ENCODE measurements at places on chromosomes 1 and 21. TPM values are rescaled to one million over a fixed set of nuclear protein-coding genes. Genes with fewer than 3 reads are reported as not detected.

- H3K4me1 ChIP-seq = no peaks in the 10 kb centered on the region
- H3K36me3 ChIP-seq = peaks cover 6% of the 10 kb centered on the region
- no peaks in the 10 kb centered on the region for H3K27me3 ChIP-seq
- DNase-seq = no peak
- H3K4me3 ChIP-seq = no peak overlapping the region
These were observed 36.0 kb downstream of the FABP3 start for GRCh38 chr1:31336687-31337467.

DNA sequence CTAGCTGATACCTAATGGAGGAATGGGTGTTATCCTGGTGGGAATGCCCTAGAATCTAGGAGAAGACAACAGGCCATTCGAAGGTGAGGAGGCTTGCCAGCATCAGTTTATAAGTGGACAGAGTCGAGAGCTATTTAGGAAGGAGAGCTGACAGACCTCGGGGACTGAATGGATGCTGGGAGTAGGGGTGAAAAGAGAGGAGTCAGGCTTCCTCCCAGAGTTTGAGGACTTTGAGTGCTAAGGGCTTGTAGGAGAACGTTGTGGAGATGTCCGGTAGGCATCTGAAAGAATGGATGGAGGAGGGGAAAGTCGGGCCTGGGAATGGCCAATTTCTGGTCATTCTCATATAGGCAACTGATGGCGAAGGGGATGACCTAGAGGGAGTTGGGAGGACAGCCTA, 155.1 kb downstream of the DYRK1A start:
- peaks cover 1% of the 10 kb centered on the region for H3K36me3 ChIP-seq
- H3K4me1 ChIP-seq = no peaks in the 10 kb centered on the region
- no peak overlapping the region for H3K4me3 ChIP-seq
- no peaks in the 10 kb centered on the region for H3K27me3 ChIP-seq

- DNase-seq = no peak
- no peaks in the 10 kb centered on the region for H3K36me3 ChIP-seq
- H3K27me3 ChIP-seq = no peaks in the 10 kb centered on the region
- no peak overlapping the region for H3K4me3 ChIP-seq
- H3K27ac ChIP-seq = no peak overlapping the region
These were observed 15.7 kb downstream of the SERTAD4 start for GRCh38 chr1:210248341-210248740.

DNA sequence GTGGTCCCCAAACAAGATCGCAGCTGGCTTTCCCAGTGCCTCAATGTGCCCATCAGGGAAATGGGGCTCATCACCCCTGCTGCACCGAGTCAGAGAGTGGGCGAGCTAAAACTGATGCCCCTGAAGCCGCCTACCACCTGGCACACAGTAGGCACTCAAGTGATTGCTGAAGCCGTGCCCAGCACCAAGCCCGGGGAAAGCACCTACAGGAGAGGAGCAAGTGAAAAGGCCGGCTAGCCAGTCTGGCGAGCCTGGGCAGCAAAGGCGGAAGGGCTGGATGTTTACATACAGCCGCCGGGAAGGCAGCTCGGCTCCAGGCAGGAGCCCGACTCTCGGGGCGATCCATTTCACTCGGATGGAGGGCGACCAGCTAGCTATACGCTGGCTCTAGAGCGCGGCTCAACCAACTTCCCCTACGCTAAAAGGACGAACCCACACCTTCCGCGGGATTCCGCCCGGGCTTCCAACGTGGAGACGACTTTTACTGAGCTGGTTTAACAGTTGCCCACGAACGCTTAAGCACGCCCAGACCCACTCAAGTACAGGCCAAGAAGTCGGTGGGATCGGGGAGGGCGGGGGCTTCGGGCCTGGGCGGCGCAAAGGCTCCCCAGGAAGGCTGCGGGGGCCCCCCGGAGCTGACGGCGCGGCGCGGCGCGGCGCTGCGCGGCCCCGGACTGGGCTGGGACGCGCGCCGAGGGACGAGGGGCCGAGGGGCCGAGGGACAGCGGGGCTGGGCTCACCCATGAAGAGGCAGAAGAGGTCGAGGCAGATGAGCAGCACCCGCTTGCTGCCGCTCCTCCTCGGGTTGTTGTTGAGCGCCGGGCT, 1.0 kb downstream of the PLPP3 start:
- H3K27ac ChIP-seq = no peak overlapping the region
- H3K4me3 ChIP-seq = peak overlapping the region; percentile 80
- no peak for DNase-seq
- H3K27me3 ChIP-seq = no peaks in the 10 kb centered on the region
- H3K36me3 ChIP-seq = no peaks in the 10 kb centered on the region
- H3K4me1 ChIP-seq = no peaks in the 10 kb centered on the region

DNA sequence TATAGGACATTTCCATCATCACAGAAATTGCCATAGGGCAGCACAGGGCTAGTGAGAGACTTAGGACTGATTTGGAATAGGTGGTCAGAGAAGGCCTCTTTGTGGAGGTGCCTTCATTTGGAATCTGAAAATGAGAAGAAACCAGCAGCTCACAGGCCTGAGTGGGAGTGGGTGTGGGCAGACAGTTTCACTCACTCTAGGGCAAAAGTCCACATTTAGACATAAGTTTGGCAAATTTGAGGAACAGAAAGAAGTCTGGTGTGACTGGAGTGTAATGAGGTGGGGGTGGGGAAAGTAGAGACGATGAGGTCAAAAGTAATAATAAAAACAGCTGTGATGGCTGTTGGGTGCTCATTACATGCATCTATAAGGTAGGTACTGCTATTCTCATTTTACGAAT, 22.4 kb upstream of the BCAR3 start:
- no peaks in the 10 kb centered on the region for H3K36me3 ChIP-seq
- peak overlapping the region; percentile 72 for H3K27ac ChIP-seq
- H3K4me3 ChIP-seq = no peak overlapping the region

- H3K4me1 ChIP-seq = no peaks in the 10 kb centered on the region
- H3K36me3 ChIP-seq = no peaks in the 10 kb centered on the region
- DNase-seq = no peak
- H3K27me3 ChIP-seq = no peaks in the 10 kb centered on the region
- no peak overlapping the region for H3K4me3 ChIP-seq
These were observed 977 bp downstream of the TRAF3IP3 start for GRCh38 chr1:209756615-209757445.

- H3K4me3 ChIP-seq = no peak overlapping the region
- no peak overlapping the region for H3K27ac ChIP-seq
- H3K4me1 ChIP-seq = peaks cover 17% of the 10 kb centered on the region
- H3K36me3 ChIP-seq = no peaks in the 10 kb centered on the region
- no peaks in the 10 kb centered on the region for H3K27me3 ChIP-seq
These were observed 72.3 kb downstream of the CTH start for GRCh38 chr1:70483342-70483741.

- peaks cover 6% of the 10 kb centered on the region for H3K4me1 ChIP-seq
- peaks cover 3% of the 10 kb centered on the region for H3K36me3 ChIP-seq
- H3K27me3 ChIP-seq = no peaks in the 10 kb centered on the region
- DNase-seq = no peak
These were observed 27.8 kb downstream of the COL18A1 start for GRCh38 chr21:45432575-45433255.

DNA sequence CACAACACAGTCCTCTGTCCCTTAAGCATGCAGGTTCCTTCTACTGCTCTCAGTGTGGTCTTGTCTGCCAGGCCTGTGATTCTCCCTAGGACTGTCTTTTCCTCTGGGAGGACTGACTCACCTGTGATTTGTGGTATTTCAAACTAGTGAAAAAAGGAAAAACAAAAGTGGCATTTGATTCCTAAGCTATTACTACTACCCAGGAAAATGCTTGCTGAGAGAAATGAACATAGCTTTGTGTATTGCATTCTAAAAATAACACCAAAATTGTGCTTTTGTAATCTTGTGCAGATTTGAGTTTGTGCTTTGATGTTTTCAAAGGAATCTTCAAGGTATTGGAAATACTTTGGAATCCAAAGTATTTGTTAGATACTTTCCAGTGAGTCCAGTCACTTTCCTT, 57.0 kb downstream of the GPR161 start:
- no peaks in the 10 kb centered on the region for H3K27me3 ChIP-seq
- H3K36me3 ChIP-seq = peaks cover 8% of the 10 kb centered on the region
- H3K27ac ChIP-seq = peak overlapping the region; percentile 10
- DNase-seq = no peak
- no peak overlapping the region for H3K4me3 ChIP-seq

DNA sequence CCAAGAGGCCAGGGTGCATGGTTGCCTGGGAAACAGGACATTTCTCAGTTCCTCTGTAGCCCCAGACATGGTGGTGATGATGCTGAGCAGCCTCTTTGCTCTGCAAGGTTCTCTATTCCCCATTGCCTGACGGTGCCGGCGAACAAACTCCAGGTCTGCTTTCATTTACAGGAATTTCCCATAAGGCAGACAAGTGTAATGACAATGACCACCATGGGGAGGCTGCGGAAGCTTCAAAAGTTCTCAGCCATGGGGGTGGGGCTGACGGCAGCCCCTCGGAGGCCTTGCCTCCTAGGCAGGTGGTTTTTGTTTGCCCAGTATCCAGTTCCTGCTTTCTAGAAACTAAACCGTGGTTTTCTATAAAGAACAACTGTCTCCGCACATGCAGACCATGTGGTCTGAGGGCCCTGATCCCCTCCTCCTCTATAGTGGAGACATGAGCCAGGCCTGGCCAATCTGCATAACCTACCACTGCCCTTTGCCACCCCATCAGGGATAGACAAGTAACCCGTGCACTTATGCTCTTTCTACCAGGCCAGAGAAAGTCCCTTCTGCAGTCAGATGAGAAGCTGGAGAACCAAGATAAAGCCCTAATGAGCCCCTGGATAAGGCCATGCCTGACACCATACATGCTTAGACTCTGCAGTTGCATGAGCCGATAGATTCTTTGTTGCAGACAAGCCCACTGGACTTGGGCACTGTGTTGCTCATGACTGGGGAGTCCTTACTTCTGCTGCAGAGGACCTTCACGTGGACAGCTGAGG, 54.1 kb downstream of the LDLRAD2 start:
- H3K36me3 ChIP-seq = peaks cover 38% of the 10 kb centered on the region
- no peak overlapping the region for H3K4me3 ChIP-seq
- peaks cover 17% of the 10 kb centered on the region for H3K4me1 ChIP-seq
- no peak for DNase-seq
- H3K27me3 ChIP-seq = no peaks in the 10 kb centered on the region

GRCh38 chr21:41636636-41637630, 129.0 kb upstream of the TMPRSS2 start:
- H3K27ac ChIP-seq = no peak overlapping the region
- H3K4me1 ChIP-seq = peaks cover 51% of the 10 kb centered on the region
- no peaks in the 10 kb centered on the region for H3K27me3 ChIP-seq
- no peak overlapping the region for H3K4me3 ChIP-seq

Gene C8A
- not detected for polyA plus RNA-seq

Gene CFHR2
- polyA plus RNA-seq = not detected

Gene PFKFB2
- polyA plus RNA-seq = 8.7 TPM

Gene CDK11B
- 4.3 TPM for polyA plus RNA-seq

Gene PLEKHG5
- polyA plus RNA-seq = 13.4 TPM

Gene GNAT2
- 0.23 TPM for polyA plus RNA-seq

Gene GBP7
- polyA plus RNA-seq = not detected

Gene BATF3
- polyA plus RNA-seq = not detected
